ENCODE measurements at places on chromosomes 6 and 20.

GRCh38 chr6:26124781-26125685 lies 37.8 kb downstream of the HFE start:
- no peak for DNase-seq

DNA sequence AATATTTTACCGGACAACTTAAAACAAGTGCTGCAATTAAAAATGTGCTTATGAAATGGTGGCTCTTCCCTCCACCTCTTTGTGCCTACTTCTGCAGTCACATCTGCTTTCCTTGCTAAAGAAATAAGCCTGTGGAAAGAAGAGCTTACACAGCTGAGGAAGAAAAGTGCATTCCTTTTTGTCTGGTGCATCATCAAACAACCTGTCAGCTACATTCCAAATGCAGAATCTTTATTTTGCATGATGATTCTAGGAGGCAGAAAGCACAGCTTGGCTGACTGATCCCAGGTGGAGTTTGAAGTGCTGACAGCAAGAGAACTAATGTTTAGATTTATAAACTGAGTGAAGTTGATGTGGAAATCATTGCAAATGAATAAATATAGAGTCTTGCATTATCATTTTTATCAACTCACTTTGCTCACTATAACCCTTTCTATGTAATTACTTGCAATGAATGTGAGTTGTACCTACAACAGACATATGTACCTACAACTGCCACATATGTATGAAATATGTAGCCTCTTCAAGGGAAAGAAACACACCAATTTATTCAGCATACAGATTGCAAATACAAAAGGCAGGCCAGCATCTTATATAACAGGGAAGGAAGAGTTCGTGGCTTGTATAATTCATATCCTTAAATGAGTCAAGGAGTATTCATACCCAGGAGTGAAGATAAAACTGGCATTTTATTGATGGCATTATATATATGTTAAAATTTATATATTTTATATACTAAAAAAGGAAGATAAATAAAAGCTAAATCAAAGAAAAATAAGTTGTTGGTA lies 223.4 kb upstream of the MCHR2 start:
- no peak for DNase-seq

DNA sequence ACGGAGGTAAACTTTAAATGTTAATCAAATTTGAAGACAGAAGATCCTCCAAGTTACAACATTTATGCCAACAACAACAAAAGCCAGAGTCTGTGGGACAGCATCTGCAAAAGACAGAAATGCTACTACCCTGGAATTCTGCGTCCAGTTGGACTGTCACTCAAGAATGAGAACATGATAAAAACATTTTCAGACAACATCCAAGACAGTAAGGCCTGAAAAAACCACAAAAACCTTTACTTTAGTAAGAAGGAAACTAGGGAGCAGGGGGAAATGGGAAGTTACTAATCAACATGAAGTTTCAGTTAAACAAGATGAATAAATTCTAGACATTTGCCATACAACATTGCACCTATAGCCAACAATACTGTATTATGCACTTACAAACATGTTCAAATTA lies 77.6 kb downstream of the MLIP start:
- no peak for DNase-seq

DNA sequence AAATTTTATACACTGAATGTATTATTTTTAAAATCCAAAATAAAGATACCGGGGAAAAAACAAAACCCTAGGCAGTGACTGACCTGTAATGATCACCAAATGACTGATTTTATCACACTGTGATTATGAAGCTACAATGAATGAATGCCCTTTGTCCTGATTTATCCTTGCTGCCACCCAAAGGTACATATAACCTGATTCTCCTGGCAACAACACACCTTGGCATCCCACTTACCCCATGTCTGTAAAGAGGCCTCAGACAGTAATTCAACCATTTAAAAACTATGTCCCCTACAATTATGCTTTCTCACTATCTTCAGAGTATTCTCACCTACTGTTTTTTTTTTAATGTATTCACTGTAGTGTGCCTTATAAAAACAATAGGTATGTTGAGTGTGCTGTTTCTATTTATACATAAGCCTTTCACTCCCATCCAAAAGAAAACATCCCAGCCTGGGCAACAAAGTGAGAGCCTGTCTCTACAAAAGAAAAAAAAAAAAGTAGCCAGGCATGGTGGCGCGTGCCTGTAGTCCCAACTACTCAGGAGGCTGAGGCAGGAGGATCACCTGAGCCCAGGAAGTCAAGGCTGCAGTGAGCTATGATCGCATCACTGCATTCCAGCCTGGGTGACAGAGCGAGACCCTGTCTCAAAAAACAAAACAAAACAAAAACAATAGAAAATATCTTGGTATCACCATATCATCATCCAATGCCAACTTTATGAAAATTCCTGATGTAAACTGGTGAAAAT lies 21.7 kb downstream of the B4GALT5 start:
- no peak for DNase-seq

DNA sequence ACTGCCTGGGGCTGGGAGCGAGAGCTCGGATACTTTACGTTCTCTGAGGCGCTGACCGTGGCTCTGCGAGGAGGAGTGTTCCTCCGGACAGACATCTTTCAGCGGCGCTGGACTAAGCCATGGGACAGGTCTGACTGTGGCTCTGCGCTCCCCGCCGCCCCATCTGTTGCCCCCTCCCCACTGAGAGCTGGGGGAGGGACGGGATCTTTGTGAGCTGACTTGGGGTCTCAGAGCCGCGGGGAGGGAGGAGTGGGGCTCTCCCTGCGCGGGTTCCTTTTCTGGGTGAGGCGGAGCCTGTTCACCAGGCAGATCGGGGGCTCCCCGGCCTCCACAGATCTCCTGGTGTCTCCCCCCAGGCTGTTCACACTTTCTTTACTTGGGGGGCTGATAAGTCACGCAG lies 11.3 kb upstream of the GATA5 start:
- no peak for DNase-seq

GRCh38 chr6:113331021-113331420 lies 526.1 kb upstream of the MARCKS start:
- no peak for DNase-seq

- no peak for DNase-seq
Measured at GRCh38 chr20:36214684-36215256, 21.5 kb upstream of the AAR2 start.

- DNase-seq = no peak
Measured at GRCh38 chr20:7094438-7094997, 327.0 kb downstream of the BMP2 start.

GRCh38 chr6:33927616-33928015 lies 123.8 kb upstream of the MLN start:
- no peak for DNase-seq

GRCh38 chr20:53032478-53032932 lies 60.3 kb downstream of the TSHZ2 start:
- no peak for DNase-seq

GRCh38 chr6:75377386-75377785 lies 92.8 kb upstream of the TMEM30A start:
- DNase-seq = no peak

DNA sequence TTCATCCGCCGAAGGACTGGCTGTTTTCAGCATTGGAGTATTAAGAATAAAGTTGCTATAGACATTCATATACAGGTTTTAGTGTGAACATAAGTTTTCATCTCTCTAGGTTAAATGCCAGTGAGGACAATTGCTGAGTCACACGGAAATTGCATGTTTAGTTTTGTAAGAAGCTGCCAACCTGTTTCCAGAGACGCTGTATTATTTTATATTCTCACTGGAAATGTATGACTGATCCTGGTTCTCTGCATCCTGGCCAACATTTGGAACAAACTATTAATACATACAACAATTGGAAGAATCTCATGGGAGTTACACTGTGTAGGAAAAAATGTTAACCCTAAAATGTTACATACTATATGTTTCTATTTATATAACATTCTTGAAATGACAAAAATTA lies 16.7 kb upstream of the TGM6 start:
- DNase-seq = no peak

DNA sequence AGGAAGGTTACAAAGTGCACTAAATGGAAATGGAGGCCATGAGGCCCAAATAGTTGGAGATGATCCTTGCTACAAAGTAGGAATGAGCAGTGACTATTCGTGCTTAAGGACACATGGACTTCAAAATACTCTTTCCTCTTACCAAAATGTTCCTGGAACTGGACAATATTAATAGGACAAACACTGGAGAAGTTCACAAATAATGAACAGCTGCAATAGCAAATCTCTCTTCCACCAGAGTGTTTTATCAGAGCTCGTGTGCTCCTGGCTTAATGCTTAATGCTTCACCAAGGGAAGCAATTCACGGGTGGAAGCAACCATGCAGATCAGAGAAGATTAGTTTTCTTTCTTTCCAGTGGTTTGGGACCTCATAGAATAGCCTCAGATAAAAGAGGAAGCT lies 435.4 kb downstream of the BCKDHB start:
- no peak for DNase-seq

DNA sequence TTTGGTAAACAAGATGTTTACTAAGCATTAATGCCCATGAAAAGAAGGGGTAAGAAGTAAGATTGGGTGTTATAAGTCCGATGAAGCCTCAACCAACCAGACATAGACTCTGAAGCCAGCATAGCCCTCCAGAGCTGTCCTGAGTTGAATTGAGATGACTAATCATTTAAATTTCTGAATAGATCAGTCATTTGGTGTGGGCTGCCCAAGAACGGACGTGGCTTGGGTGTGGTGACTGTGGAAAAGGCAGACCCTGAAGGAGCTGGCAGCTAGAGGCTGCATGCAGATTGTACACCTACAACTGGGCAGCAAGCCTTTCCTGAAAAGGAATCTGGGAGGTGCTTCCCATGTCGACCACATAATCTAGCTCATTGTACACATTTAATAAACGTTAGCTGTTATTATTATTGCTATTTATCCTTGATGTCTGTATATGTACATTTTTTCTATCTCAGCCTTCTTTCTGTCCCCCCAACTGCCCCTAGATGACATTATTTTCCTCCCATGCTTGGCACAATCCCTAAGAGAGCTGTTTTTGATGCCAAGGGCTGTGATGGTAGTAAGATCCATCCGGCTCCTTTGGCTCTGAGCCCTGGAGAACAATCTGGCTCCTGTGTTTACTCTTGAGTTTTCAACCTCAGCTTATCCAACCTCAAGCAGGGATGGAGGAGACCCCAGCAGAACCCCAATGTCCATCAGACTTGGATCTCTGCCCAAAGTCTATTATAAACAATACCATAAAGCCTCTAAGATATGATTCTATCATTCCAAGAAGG lies 57.6 kb upstream of the JAG1 start:
- no peak for DNase-seq
